CD4-positive, alpha-beta T cell treated with Interleukin-2 at 100 ng/mL for 4 hours (primary cell): ENCODE measurements at places on chromosomes 1 and 21.
A peak's percentile ranks its signal among the peaks of the same experiment; 100 is the strongest.

GRCh38 chr1:89672489-89673183 lies 39.7 kb downstream of the LRRC8C start:
- no peak for DNase-seq

- DNase-seq, result peak; percentile 79
Measured at GRCh38 chr1:38559446-38560165, 300.0 kb downstream of the RRAGC start.

DNA sequence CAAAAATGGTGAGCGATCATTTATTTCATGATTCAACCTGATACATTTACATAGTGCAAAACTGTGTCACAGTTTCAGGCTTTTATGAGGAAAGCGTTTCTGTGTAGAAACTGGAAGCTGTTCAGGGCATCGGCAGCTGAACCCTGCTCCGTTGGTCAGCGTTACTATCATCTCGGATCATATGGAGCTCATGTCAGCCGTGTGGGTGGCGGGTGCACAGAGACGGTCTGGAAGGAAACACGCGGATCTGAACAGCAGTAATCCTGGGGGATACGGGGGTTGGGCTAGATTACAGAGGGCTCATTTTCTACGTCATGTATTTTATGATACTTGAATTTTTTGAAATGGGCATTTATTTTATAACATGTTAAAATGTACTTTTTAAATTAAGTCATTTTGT lies 15.1 kb downstream of the C1orf174 start:
- no peak for DNase-seq

DNA sequence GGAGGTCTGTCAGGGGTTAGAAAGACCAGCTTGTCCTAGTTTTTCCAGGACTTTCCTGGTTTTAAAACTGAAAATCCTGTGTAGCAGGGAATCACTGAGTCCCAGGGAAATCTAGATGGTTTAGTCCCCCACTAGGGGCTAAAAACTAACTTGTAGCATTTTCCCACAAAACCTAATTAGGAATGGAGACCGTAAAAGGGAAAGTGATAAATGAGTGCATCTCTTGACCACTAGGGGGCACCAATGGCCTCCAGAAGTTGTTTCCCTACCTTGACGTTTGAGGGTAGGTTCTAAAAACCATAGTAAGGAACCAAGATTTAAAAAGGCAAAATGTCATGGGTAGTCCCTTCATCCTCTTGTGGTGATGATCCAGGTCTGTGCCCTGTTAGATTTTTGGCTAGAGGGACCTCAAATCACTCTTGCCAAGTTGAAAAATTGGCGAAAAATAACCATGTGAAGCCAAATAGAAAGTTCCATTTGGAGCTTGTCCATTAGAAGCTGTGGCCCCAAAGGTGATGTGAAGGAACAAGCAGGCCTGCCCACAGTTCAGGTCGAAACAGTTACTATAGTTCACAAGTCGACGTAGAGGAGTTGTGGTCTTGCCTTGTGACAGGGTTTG lies 24.5 kb downstream of the CLIC6 start:
- DNase-seq, result peak; percentile 60
